ENCODE measurements at places on chromosomes 7 and 10.
A peak's percentile ranks its signal among the peaks of the same experiment; 100 is the strongest.

DNA sequence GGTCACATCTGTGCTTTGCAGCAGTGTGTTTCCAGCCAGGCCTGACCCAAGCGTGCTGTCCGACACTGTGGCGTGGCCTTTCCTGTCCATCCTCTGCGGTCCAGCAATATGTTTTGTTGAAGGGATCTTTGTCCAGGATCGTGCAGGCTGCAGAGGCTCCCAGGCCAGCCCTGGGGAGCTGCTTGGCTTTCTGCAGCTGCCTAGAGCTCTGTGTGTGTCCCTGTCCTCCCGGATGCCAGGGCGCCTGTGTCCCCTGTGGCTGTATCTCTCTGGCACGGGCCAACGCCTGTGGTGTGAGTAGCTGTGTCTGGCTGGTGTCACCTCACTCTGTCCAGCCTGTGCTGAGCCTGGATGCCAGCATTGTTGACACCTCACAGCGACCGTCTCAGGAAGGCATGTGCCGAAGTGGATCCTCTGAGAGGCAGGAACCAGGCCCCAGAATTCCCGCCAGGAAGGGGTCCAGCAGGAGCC, 94.5 kb downstream of the INPP5A start:
- DNase-seq = no peak

DNA sequence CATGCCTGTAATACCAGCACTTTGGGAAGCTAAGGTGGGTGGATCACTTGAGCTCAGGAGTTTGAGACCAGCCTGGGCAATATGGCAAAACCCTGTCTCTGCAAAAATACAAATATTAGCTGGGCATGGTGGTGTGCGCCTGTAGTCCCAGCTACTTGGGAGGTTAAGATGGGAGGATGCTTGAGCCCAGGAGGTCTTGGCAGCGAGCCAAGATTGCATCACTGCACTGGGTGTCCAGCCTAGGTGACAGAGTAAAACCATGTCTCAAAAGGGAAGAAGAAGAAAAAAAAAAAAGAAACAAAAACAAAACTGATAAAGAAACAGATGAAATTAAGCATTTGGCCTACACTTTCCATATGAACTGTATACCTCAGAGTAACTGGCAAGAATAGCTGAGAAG, 319.2 kb downstream of the PARD3 start:
- no peak for DNase-seq

DNA sequence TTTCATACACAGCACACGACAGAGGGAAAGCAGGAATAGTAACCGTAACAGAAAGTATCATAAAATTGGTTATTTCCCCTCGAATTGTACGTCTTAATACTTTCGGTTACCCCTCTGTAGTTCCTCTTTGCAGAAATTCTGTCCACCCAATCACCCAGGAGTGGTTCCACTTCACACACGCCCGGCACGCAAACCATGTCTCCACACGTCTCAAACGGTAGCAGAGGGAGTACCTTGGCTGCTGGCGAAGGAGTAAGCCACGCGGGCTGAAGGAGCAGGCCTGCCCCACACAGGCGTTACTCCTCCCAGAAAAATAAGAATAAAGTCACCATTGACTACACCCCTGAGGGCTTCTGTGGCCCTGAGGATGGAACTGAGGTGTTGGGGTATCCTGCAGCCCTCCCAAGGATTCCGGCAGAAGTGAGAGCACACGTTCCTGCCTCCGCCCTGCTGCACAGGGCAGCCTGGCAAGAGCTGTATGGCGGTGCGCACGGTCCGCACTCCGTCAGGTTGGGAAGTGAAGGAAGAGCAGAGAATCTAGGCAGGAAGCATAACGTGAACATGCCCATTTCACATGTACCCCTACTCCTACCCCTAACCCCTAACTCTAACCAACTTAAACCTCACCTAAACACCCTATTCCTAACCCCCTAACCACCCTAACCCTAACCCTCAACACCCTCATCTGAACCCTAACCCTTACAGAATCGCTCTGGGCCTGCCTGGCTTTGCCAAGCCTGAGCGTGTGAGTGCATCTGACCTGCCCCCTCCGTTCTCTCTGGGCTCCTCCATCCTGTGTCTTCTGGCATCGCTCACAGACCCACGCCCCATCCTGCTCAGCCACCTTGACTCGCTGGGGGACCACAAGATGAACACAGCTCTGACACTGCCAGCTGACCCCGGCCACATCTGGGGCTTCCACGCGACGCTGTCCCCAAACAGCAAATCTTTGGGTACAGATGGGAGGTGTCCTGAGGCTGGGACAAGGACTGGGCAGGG, 18.2 kb downstream of the GPR146 start:
- DNase-seq = no peak

DNA sequence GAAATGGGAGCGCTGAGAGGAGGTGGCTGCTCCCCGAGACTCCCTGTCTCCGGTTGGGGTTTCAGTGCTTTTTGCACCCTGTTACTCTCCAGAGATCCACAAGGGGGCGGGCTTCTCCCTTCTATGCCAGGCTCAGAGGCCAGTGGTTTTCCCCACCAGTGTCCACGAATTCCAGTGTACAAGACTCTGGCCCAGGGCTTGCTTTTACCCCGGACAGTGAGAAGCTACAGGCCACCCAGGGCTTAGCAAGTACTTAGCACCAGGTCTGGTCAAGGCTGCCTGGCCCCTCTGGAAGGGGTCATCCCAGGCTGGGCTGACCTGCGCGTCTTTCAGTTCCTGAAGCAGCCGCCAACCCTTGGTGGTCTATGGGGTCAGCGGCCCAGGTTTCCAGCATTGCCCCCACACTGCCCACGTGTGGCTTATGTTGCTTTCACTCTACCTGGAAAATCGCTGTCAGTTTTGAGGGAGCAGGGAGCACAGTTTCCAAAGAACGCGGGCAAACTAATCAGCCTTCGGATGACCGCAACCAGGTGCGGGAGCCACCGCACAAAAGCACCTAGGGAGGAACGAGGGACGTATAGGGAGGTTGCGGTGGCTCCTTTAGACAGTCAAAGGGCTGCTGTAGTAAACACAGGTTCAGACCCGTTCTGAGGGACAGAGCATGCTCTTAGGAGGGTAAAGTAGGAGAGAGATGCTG, 6.8 kb downstream of the CYP26A1 start:
- DNase-seq = peak; percentile 16

GRCh38 chr7:158631574-158632195, 44.1 kb upstream of the PTPRN2 start:
- no peak for DNase-seq

GRCh38 chr10:50464004-50464409, 159.7 kb downstream of the SGMS1 start:
- DNase-seq = no peak

GRCh38 chr7:50679218-50680007, 103.3 kb downstream of the GRB10 start:
- no peak for DNase-seq

GRCh38 chr7:123754271-123754871, 5.6 kb upstream of the WASL start:
- no peak for DNase-seq

- no peak for DNase-seq
These were observed 65.8 kb upstream of the PRKAR2B start for GRCh38 chr7:106978425-106979420.

DNA sequence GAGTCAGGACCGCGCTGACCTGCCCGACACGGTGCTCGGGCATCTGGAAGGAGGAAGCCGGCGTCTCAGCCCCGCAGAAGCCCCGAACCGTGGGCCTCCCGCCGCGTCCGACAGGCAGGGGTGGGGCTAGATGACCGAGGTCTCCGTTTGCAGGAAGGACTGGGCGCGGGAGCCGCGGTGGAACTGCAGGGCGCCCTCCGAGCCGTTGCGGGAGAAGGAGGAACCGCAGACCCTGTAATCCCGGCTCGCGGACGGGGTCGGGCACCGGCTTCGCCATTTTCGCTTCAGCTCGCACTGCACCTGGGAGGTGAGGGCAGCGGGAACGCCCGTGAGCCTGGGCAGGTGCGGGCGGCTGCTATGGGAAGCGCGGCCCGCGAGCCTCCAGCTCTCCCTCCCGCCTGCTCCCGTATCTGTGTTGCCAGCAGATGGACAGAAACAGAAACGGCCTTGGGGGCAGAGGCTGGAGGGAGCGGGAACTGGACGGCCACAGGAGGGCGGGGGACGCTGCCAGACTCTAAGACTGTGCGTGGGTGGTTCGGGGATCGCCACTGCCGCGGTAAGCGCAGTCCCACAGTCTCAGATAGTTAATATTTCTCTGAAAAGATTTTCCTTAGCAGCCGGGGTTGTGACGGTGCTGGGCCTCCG, 114.1 kb downstream of the VIPR2 start:
- no peak for DNase-seq

DNA sequence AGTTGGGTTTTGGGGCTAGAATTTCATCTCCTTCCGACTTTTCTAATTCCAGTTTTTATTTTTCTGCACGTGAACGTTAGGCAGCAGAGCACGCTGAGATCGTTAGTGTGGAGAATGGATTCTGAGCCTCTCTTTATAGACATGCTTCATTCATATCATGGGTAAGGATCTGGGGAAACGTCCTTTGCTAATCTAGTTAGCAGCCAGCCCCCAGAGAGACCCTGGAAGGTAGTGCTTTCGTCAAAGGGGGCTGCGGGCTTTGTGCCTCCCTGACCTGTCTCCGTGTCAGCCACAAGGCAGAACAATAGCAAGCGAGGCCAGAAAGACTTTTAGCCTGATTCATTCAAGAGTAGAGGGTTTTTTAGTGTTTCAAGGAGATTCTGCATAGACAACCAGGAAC, 196.3 kb upstream of the KLF6 start:
- no peak for DNase-seq

GRCh38 chr7:34759477-34760125, 101.6 kb downstream of the NPSR1 start:
- no peak for DNase-seq

DNA sequence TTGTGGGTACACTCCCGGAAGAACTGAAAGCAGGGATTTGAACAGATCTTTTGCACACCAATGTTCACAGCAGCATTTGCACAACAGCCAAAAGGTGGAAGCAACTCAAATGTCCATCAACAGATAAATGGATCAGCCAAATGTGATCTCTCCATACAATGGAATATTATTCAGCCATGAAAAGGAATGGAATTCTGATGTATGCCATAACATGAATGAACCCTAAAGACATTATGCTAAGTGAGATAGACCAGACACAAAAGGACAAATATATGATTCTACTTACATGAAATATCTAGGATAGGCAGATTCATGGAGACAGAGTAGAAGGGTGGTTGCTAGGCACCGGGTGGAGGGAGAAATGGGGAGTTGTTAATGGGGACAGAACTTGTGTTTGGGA, 36.7 kb downstream of the CLEC2L start:
- DNase-seq = no peak

GRCh38 chr7:44101966-44102845, 1.9 kb upstream of the AEBP1 start:
- DNase-seq = no peak

DNA sequence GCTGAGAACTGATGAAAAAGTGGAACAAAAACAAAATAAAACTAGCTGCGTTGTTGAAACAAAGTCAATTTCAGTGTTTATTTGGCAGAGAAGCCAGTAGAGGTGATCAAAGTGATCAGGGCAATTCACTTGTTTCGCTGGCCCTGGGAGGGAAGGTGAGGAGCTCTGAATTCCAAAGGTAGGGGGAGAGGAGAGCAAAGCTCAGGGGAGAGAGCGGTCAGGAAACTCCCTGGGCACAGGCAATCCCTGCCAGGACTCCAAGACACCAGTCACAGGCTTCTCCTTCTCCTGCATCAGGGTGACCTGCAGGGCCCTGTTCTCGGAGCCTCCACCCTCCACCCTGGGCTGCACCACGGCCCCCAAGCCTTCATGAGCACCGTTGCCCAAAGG, 6.8 kb upstream of the KIAA1217 start:
- DNase-seq = no peak

- no peak for DNase-seq
These were observed 298.3 kb downstream of the TNS3 start for GRCh38 chr7:47283497-47284131.

GRCh38 chr7:30263090-30263710, 21.2 kb upstream of the ZNRF2 start:
- DNase-seq = no peak

GRCh38 chr7:22386206-22386858, 29.4 kb upstream of the RAPGEF5 start:
- no peak for DNase-seq

- DNase-seq = no peak
These were observed 63.2 kb downstream of the PRKCQ start for GRCh38 chr10:6516929-6517284.

- DNase-seq = no peak
These were observed 224.7 kb upstream of the ADARB2 start for GRCh38 chr10:1961989-1962388.

- no peak for DNase-seq
These were observed 39.9 kb upstream of the GOT1 start for GRCh38 chr10:99470327-99470726.

DNA sequence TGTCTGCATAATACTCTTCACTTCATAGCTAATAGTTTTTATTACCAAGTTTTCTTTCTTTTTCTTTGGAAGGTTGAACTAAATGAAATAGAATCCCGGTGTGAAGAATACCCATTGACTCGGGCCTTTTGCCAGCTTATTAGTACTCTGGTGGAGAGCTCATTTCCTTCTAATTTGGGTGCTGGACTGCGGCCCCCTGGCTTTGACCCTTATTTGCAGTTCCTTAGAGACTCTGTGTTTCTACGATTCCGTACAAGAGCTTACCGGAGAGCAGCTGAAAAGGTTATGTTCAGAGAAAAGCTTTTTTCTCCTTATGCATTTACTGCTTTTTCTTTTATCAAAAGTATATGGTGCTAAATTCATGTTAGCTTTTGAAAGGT, 40.2 kb downstream of the NUP205 start:
- no peak for DNase-seq

DNA sequence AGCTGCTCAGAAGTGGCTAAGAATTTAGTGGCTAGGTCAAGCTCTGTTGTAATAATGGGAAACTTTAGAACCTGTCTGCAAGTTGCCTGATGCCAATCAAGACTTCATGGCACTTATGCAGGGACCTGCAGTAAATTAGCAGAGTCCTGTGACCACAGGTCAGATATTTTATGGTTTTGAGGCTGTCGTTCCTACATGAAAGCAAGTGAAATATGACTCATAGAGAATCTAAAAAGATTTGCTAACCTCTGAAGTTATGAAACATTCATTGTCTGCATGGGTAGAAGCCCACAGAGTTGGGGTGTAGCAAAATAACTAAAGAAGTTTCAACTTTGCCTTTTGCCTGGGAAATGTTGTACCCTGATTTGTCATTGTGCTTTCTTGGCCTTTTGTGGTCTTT, 32.3 kb downstream of the SLC39A12 start:
- no peak for DNase-seq

DNA sequence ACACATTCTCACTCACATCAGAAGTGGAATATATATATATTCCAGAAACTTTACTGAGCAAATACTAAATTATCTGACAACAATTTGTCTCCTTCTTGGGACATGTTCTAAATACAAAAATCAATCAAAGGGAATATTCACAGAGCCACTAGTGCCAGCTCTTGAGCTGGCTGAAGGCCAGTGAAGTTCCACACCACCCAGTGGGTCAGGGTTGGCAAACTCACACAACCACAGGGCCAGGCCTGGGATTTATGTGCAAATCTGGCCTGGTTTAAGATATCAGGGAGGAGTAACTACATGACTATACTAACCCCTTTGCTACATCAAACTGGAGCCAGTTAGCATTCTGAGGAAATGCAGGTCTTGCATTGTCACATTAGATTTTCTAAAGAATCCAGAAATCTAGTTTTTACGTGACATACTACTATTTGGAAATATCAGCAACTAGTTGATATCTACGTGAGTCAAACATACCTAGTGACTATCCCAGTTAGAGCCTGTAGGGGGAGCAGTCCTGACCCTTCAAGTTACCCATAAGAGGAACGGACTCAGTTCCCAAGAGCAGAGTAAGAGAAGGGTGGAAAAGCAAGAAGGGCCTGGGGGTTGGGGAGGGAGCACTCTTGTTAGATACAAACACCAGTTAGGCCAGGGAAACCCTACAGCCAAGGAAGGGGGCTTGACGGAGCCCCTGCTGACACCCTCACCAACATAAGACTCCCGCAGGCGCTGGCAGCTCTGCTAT, 600.4 kb downstream of the KCNMA1 start:
- DNase-seq = no peak
